ENCODE measurements at places on chromosomes 12 and 14. TPM values are rescaled to one million over a fixed set of nuclear protein-coding genes. Genes with fewer than 3 reads are reported as not detected.

GRCh38 chr14:28877923-28878322 lies 111.3 kb downstream of the FOXG1 start:
- no peak for DNase-seq

DNA sequence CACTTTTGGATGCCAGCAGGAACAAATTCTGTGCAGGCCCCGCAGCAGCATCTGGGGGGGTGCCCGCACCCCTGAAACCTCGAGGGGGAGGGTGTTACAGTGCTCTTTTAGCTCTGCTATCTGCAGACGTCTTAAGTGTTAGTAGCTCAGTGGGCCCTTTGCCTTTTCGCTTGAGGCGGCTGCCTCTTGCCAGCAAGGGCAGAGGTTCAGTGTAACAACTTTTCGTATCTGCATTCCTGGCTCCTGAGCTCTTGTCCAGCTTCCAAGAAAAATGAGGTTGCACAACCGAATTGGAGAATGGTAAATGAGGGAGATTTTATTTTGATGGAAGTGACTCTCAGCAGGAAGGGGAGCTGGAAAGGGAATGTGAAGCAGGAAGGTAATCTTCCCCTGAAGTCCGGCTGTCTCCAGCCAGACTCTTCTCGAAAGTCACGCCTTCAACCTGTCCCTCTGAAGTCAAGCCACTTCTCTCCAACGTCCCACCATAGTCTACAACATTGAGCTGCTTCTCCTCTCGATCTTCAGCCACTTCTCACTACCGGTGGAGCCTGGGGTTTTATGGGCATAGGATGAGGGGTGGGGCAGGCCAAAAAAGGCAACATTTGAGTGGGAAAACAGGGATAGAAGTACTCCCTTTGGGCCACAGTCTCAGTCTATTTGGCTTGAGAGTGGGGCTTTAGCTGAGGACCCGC lies 17.8 kb downstream of the TAS2R50 start:
- DNase-seq, result peak; percentile 9

DNA sequence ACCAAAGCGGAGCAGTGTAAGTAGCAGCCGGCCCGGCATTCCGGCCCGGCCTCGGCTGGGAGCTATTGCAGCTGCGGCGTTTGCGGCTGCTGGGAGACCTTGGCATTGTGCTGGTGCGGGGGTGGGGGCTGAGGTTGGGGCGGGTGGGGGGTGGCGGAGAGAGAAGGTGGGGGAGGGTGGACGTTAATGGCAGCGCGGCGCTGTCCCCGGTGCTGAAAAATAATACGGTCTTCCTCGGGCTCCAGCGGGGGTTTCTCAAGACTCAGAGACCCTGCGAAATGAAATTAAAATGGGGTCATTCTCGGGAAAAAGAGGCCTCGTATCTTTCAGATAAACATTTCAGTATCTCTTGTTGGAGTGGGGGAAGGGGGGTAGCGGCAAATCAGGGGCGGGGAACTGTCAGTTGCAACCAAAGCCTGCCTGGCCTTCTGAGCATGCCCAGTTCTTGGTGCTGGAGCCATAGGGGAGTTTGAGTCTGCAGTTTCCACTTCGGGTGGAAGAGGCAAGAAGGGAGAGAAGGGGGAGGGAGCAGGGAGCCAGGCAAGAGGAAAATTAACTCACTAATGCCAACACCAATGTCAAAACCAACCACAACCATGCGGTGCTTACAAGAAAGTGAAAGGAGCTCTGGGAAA lies 414 bp downstream of the UNC79 start:
- peak; percentile 70 for DNase-seq

DNA sequence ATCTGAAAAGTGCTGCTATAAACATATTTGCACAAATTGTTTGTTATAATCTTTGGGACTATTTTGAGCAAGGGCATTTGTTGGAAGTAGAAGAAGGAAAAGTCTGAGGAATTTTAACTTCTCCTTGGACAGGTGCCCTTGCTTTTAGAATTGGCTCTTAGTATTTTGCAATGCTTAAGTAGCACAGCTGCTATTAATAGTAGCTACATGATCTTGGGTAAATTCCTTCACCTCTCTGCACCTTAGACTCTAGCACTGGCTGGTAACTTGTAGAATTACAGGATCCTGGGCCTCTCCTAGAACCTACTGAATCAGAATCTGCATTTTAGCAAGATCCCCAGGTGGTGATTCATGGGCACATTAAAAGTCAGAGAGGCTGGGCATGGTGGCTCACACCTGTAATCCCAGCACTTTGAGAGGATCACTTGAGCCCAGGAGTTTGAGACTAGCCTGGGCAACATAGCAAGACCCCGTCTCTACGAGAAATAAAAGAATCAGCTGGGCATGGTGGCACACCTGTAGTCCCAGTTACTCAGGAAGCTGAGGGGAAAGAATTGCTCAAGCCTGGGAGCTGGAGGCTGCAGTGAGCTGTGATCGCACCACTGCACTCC lies 10.8 kb upstream of the TMEM120B start:
- no peak for DNase-seq

Gene DDN
- total RNA-seq, result 2.4 TPM

Gene FSCB
- total RNA-seq, result 0.10 TPM

Gene USP44
- total RNA-seq, result 0.31 TPM

Measured in tongue (tissue), 3 donors.